GM20000 (cell line): ENCODE measurements at places on chromosomes 11 and 22.

- no peak for DNase-seq
These were observed 335.4 kb downstream of the BRD1 start for GRCh38 chr22:49492308-49492707.

GRCh38 chr11:6219359-6219758 is 14.0 kb downstream of the C11orf42 start:
- DNase-seq, result no peak

GRCh38 chr11:116928845-116929244 is 91.4 kb upstream of the APOA1 start:
- no peak for DNase-seq

DNA sequence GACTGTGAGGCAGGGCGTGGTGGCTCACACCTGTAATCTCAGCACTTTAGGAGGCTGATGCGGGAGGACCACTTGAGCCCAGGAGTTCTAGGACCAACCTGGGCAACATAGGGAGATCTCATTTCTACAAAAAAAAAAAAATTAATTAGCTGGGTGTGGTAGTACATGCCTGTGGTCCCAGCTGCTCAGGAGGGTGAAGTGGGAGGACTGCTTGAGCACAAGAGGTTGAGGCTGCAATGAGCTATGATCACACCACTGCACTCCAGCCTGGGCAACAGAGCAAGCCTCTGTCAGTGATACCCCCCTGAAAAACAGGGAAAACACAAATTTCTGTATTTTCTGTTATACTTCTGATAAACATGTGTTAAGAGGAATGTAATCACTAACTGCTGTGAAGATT is 57.8 kb upstream of the ARHGAP32 start:
- DNase-seq, result no peak

DNA sequence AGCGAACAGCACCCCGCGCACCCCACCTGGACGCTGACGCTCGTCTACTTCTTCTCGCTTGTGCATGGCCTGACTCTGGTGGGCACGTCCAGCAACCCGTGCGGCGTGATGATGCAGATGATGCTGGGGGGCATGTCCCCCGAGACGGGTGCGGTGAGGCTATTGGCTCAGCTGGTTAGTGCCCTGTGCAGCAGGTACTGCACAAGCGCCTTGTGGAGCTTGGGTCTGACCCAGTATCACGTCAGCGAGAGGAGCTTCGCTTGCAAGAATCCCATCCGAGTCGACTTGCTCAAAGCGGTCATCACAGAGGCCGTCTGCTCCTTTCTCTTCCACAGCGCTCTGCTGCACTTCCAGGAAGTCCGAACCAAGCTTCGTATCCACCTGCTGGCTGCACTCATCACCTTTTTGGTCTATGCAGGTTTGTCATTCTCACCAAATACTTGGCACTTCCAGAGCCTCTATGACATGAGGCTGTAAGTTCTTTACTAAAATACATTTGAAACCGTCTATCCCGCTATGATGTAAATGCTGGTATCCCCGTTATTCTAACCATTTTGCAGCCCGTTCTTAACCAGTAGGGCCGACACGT is 535 bp downstream of the AQP11 start:
- no peak for DNase-seq

GRCh38 chr22:42685941-42686653 is 34.6 kb downstream of the A4GALT start:
- no peak for DNase-seq

DNA sequence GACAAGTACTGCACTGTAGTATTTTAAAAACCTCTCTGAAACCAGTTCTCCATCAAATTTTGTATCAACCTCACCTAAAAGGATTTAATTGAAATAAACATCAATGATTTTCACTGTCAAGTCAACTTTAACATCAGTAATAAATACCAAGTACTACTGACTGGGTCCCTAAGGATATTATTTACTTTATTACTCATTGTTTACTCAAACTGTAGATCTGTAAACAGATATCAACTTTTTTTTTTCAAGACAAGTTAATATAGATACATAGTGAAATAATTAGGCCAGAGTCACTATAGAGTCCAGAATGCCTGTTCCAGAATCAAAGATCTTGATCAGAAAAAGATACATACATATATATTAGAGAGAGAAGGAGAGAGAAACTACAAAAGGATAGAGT is 1.6 kb downstream of the RNF141 start:
- DNase-seq, result no peak

GRCh38 chr11:33387996-33388395 is 130.8 kb downstream of the HIPK3 start:
- no peak for DNase-seq

GRCh38 chr11:30423279-30423648 is 100.4 kb downstream of the ARL14EP start:
- no peak for DNase-seq

GRCh38 chr11:87463486-87464102 is 425.9 kb downstream of the TMEM135 start:
- DNase-seq, result peak; percentile 18

DNA sequence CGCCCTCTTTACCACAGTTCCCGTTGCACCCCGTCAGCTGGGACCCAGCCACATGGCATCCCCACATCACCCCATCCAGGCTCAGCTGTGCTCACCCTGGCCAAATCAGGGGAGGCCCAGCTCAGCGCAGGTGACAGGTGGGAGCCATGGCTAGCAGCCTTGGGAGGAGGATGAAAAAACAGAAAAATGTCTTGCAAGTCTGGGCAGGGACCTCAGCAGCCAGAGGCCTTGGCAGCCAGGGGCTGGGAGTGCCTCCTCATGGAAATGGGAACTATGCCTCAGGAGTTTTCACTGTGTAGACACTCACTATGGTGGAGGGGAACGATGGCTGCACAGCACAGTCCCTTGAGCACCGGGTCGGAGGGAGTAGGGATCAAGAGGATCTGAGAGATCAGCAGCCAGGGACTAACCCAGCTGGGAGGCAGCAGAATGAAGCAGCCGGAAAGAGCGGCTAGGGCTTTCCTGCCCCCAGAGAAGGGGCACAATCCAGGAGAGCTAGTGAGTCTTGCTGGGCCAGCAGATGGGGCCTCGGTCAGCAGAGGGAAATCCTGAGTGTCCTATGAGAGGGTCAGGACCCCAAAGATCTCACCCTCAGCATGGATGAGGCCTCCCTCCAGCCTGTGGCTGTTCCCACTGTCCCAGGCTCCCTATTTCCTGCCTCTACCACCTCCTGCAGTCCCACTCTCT is 6.2 kb upstream of the FTH1 start:
- no peak for DNase-seq

GRCh38 chr11:35243774-35244173 is 104.8 kb downstream of the CD44 start:
- no peak for DNase-seq

- peak; percentile 12 for DNase-seq
These were observed 617 bp upstream of the ALKBH3 start for GRCh38 chr11:43879789-43880639.

DNA sequence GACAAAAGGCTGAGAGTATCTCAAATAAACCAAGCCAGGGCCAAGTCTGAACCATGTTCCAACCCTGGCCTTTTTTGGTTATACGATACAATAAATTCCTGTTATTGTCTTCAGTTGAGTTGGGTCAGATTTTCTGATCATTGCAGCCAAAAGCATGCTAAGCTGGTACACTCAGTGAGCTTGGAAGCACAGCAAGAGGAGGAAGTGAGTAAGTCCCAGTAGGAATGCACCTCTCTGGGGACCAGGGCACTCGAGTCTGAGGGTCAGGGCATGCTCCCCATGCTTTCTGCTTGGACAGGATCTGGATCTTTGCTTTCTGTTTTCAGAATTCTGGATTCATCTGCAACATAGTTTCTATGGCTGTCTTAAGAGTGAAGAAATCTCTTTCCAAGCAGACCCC is 73.1 kb downstream of the TMPRSS5 start:
- DNase-seq, result no peak

DNA sequence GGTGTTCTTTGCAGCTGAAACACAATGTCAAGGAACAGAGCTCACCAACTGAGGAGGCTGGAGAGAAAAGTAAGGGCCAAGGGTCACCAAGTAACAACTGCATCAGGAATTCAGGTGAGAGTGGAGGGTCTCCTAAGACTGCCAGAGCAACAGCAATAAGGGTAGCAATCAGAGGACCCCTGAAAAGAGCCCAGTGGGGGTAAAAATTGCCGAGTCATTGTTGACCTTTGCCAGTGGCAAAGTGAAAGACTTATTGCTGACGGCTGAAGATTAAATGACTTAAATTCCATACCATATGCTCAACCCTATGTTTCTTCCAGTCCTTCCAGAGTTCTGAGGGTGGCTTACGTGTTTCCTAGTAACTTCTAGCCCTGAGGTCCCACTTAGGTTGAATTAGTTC is 51.9 kb upstream of the ARHGAP42 start:
- no peak for DNase-seq

DNA sequence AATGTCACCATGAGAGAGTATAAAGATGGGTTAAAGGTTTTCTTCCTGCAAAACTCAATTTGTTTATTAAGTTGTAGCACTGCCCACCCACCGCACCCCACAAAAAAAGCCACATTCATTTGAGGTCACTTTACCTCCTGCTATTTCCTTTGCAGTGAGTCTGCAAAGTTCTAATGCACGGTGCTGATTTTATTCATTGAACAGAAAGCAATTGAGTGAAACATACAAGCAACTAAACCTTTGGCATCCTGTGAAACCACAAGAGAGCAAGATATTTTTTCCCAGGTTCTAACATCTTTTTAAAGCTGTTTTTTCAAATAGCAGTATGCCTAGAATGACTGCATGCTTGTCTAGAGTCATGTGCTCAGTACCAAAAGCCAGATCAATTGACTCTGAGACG is 39.0 kb downstream of the RRAS2 start:
- no peak for DNase-seq

- peak; percentile 2 for DNase-seq
These were observed 65.8 kb upstream of the MYOD1 start for GRCh38 chr11:17653611-17654010.

GRCh38 chr11:5467527-5467926 is 18.4 kb downstream of the OR51I2 start:
- no peak for DNase-seq

- DNase-seq, result no peak
These were observed 122.4 kb upstream of the HSD17B12 start for GRCh38 chr11:43558146-43558545.

- DNase-seq, result no peak
These were observed 11.6 kb downstream of the FADS2 start for GRCh38 chr11:61839742-61840141.

DNA sequence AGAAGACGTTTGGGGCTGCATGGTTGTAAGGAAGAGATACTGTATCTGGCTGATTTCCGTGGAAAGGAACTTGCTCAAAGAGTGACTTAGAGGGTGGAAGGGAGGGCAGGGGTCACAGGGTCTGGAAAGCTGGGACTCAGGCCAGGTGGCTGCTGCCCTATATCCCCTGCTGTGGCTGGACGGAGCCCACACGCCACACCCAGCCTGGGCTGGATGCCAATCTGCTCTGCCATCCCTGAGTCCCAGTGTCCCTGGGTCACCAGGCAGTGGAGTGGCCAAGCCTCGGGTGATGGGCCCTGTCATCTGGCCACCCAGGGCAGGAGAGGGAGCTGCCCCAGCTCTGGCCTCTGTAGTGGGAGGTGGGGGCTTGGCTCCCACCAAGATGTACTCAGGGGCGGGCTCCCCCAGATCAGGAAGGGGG is 26.5 kb upstream of the KRTAP5-7 start:
- no peak for DNase-seq

DNA sequence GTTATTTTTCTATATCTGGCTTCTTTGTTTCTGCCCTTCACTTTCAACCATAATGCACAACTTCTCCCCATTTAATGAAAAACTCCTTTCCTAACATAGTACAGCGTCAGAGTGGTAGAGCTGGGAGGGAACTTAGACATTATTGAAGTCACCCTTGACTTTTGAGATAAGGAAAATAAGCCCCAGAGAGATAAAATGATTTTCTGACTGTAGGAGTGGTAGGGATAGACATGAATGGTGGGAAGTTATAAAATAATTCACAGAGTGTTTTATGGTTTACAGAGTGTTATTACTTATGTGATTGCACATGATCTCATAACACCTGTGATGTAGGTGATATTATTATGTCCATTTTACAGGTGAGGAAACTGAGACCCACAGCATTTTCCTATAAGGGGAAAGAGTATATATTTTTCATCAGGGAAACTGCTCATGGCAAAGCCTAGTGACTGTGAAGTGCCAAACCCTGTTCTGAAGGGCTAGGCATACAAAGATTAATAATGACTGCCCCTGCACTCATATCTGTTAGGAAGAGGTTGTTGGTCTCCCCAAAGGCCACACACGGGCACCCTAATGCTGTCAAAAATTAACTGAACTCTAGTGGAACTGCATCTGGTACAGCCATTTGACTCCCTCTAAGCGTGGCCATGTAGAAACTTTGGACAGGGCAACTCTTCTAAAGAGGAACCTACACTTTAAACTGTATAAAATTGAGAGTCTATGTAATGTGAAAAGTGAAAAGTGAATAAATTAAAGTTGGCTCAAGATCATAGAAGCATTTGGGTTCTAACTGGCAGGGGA is 61.1 kb upstream of the PICALM start:
- DNase-seq, result no peak

- DNase-seq, result peak; percentile 11
These were observed 33.5 kb upstream of the CAT start for GRCh38 chr11:34405079-34405858.

DNA sequence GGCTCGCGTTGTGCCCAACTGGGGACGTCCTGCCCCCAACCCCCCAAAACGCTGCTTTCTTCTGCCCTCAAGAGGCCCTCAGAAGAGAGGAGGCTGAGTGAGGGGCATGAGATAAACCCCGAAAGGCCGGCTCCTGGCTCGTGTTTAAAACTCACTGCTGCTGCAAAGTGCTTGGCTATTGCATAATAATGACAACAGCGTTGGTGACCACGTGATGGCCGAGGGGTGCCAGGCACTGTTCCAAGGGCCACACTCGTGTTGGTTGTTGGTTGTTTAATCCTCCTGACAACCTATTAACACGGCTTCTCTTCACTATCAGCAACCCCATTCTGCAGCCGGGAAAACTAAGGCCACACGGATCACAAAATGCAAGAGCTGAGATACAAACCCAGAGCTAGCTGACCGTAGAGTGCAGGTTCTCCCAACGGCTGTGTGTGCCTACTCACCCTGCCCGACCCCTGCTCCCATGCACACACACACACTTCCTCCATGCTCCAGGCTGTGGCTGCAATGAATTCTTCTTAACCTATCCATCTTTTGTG is 51.0 kb downstream of the ANO1 start:
- DNase-seq, result no peak

DNA sequence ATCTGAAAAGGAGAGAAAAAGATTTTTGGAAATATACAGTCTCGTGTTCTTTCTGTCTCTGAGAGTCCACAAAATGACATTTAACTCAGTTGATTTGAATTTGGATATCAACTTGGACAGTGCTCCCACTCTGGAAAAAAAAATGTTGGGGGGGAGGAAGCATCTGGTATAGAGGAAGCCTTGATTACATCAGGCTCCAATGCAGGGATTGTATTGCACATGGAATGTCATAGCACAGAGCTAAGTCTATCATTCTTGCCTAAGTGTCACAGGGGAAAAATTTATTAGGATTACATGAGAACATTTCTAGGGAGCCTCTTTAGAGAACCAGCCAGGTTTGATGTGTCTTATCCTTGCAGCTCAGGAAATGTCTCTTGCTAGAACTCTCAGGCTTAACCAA is 23.0 kb downstream of the MS4A6A start:
- DNase-seq, result no peak
